M059J (cell line): ENCODE measurements at places on chromosomes 3 and 15. TPM values are rescaled to one million over a fixed set of nuclear protein-coding genes. Genes with fewer than 3 reads are reported as not detected.

ASB14 gene
- not detected in 2 replicates for total RNA-seq

COMMD2 gene
- total RNA-seq = 31.3 and 64.5 TPM in 2 replicates

BCL2A1 gene
- 0.10 and 0.69 TPM in 2 replicates for total RNA-seq

TMF1 gene
- total RNA-seq = 11.8 and 15.8 TPM in 2 replicates

DNA sequence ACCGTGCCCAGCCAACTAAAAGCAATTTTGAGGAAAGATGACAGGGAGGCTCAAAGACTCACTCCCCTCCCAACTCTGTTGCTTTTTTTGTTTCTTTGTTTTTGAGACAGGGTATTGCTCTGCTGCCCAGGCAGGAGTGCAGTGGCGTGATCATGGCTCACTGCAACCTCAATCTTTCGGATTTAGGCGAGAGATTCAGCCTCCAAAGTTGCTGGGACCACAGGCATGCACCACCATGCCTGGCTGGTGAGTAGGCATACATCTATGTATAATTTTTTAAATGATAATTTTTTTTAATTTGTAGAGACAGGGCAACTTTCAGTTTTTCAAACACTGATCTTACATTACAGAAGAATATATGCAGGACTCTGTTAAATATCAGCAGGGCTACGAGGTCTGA is 15.8 kb upstream of the THUMPD3 start:
- DNase-seq = peak; percentile 26

DNA sequence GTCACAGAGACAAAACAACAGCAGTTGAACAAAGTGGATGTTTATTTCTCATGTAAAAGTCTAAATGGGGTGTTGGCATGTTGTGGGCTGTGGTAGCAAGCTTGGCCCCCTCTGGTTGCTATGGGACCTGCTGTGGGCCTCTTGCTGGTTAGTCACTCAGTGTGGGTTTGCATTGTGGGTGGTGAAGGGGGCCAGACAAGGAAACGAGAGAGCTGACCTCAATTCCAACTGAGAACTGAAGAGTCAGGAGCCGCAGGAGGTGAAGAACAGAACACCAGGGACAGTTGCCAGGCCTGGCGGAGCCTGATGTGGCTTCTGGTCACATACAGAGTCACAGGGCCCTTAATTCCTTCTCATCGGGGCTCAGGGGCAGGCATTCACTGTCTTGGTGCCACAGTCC is 1.9 kb upstream of the ADPGK start:
- peak; percentile 26 for DNase-seq

DNA sequence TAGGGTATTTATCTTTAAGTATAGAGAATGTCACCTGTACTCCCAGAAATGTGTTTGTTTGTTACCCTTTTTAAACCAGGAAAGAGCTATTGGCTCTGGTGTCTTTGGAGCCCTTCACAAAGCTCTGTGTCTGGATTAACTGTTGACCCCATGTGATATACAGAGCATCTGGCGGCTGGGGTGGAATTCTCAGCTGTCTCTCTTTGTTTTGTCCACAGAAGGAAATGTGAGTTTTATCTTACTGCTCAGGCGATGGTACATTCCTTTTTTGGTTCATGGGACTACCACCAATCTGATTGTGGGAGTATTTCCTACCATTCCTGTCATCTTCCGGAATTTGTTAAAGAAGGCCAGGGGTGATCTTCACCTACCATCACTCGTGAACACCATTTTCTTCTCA is 120.3 kb downstream of the AKAP13 start:
- no peak for DNase-seq

GRCh38 chr3:84925571-84925970 is 33.2 kb upstream of the CADM2 start:
- no peak for DNase-seq

- no peak for DNase-seq
Observed at GRCh38 chr3:39156421-39156820, 3.0 kb upstream of the CSRNP1 start.

DNA sequence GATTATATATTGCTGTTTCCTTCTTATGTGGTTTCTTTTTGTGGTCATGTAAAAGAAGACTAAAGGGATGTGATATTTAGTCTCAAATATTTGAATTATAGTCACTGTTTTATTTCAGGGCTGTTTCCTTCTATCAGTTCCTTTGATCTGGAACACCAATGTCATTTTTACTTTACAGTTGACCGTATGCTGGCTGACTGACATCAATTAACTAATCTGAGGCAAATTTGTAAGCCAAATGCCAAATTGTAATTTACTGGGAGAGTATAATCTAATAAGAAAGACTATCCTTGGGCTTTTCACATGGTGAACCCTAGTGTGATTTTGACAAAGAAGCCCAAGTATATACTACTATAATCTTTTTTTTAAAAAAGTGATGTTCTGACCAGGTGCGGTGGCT is 87.6 kb downstream of the TMEM108 start:
- no peak for DNase-seq

DNA sequence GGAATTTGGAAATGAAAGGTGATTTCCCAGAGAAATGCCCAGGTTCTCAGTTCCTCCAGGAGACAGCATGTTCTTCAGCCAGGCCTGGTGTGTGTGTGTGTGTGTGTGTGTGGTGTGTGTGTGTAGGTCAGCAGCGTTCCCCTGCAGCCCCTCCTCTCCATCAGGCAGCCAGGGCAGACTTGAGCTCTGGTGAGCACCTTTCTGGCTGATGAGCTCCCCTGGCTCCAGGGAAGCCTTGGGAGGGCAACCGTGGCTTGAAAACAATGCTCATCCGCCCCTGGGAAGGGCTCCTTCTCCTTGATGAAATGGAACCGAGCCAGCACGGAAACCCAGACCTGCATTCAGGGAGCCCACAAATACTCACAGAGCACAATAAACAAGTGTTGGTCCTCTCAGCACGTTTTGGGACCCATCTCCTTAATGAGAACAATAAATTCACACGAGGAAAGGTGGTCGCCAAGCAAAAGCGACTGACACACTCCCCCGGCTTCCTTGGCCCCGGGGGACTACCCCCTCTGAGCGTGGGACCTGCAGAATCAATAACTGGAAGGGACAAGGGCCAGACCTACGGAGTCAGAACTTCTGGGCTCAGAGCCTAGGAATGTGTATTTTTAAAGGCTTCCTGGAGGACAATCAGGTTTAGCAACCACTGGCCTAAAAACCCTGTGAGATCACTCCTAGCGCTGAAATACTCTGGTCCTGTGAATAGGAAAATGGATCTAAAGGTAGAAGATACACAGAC is 38.6 kb upstream of the HES1 start:
- no peak for DNase-seq

DNA sequence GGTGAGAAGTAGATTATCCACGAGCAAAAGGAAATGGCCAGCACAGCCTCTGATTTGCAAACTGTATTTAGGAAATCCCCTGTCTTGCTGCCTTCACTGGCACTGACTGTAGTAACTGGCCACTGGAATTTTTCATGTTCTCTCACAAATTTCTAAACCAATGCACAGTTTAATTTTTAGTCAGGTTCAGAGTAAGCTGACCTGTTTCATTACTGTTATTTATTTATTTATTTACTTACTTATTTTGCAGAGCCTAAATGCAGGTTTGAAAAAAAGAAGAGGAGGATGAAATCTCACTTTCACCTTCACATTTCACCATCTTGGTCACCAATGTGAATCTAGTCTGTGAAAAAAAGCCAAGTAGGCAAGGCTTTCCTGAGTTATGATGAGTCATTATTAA is 291.0 kb downstream of the PLOD2 start:
- no peak for DNase-seq

- DNase-seq = no peak
Observed at GRCh38 chr3:36132214-36132613, 248.1 kb upstream of the STAC start.

DNA sequence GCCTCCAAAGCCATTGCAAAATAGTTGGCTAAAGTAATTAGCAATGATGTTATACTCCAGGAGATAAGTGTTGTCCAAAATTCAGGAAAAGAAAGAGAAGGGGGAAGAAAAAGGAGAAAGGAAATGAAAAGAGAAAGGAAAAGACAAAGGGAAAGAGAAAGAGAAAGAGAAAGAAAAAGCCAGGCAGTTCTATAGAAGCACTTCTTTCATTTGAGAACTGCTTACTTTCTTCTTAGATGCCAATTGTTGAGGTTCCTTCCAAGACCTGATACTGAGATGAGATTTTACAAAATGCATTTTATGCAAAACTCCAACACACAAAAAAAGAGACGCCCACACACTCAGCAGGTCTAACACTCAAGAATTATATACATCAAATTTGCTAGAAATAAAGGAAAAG is 298.4 kb downstream of the KCNH8 start:
- no peak for DNase-seq

DNA sequence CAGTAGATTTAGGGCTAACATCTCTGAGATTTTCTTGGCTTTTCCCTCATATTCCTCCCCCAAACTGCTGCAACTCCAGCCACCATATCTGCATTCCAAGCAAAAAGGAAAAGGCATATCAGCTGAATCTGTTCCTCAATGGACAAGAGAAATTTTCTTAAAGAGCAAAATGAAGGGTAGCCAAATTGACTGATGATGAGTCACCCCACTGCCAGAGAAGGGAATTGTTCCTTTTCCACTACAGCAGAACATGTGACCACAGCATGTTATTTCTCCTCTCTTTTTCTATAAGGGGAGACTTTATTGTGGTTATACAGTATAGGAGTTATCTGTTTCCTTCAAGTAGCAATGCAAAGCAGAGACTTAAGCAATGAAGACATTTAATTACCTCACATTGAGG is 172.5 kb downstream of the MTHFS start:
- DNase-seq = peak; percentile 59

DNA sequence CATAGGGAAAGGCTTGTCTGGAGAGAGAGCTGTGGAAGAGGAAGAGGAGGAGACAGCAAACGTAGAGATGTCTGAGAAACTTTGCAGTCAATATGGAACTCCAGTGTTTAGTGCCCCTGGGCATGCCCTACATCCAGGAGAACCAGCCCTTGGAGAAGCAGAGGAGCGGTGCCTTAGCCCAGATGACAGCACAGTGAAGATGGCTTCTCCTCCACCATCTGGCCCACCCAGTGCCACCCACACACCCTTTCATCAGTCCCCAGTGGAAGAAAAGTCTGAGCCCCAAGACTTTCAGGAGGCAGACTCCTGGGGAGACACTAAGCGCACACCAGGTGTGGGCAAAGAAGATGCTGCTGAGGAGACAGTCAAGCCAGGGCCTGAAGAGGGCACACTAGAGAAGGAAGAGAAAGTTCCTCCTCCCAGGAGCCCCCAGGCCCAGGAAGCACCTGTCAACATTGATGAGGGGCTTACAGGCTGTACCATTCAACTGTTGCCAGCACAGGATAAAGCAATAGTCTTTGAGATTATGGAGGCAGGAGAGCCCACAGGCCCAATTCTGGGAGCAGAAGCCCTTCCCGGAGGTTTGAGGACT is 6.9 kb downstream of the MAP1A start:
- no peak for DNase-seq

- DNase-seq = peak; percentile 8
Observed at GRCh38 chr3:39317571-39318169, 11.8 kb upstream of the CCR8 start.

DNA sequence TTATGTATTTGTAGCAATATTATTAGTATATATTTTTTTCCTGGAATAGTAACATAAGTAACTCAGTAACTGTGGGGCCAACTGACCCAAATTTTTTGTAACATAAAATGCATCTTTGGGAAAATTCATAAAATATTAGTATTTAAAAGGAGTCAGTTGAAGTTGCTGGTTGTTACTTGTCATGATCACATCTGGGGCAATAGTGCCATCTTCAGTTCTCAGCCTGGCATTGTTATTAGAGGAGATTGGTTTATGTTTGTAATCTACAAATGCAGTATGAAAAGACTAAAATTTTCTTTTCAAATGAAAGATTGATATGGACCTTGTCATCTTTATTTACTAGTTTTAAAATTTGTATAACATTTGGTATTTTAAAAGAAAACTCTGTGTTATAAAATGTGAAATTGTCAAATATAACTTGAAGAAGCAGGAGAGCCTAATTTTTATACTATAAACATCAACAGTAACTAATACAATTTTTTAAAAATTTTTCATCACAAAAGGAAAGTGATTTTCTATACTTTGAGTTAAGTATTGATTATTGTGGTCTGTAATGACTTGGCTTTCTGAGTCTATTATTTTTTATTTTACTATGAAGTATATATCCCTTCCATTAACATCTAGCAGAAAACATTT is 38.8 kb upstream of the MLF1 start:
- peak; percentile 73 for DNase-seq
